ENCODE measurements at places on chromosomes 4 and X. TPM values are rescaled to one million over a fixed set of nuclear protein-coding genes. Genes with fewer than 3 reads are reported as not detected.

GRCh38 chr4:164943192-164943591 is 34.3 kb downstream of the TRIM61 start:
- H3K4me1 ChIP-seq: no peaks in the 10 kb centered on the region
- peak overlapping the region; percentile 29 for H3K27ac ChIP-seq
- no peak for DNase-seq

GRCh38 chrX:151370906-151371305 is 26.1 kb upstream of the VMA21 start:
- H3K36me3 ChIP-seq: no peaks in the 10 kb centered on the region
- H3K4me1 ChIP-seq: no peaks in the 10 kb centered on the region
- no peak for DNase-seq
- peaks cover 16% of the 10 kb centered on the region for H3K27me3 ChIP-seq

GRCh38 chr4:176882206-176882605 is 89.5 kb upstream of the VEGFC start:
- H3K27ac ChIP-seq: no peak overlapping the region
- no peaks in the 10 kb centered on the region for H3K27me3 ChIP-seq
- no peak for DNase-seq
- no peaks in the 10 kb centered on the region for H3K36me3 ChIP-seq

FRG2 gene
- not detected for total RNA-seq
